ENCODE measurements at places on chromosomes 2 and 18. TPM values are rescaled to one million over a fixed set of nuclear protein-coding genes. Genes with fewer than 3 reads are reported as not detected.

DNA sequence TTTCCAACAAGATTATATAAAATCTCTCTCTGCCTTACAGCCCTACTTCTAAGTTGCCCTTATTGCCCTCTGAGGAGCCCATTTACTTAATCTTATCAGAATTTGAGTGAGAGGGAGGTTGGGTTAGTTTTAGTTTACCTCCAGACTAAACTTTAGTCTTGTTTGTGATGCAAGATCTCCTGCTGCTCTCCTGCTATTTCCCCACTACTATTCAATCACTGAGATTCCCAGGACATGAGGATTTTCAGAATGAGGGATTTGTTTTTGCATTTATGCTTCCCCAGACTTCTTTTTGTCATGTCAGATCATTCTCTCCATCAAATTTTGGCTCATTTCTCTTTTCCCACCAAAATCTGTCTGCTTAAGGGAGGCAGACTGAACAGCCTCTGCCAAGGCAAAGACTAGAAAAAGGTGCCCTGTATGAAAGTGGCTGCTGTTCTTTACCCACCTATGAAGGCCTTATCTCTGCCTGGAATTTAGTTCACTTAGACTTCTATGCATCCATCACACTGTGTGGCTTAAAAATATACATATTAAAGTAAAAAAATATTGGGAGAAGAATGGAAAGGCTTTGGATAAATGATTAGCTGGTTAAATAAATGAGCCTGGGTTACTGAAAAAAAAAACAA is 401.3 kb downstream of the PID1 start:
- no peak for DNase-seq

GRCh38 chr18:65363911-65364632 is 386.7 kb upstream of the CDH7 start:
- no peak for DNase-seq

DNA sequence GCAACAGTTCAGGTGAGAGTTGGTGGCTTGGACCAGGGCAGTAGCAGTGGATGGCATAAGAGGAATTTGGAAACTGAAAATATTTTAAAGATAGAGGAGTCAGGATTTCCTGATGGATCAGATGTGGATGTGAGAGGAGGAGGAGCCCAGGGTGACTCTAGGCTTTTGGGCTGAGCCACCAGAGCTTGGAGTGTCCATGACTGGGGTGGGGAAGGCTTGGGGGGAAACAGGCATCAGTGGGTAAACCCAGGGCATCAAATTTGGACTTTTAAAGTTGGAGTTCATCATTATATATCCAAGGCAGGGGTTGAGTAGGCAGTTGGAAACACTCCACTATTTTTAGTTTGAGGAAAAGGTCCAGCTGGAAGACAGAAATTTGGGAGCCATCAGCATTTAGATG is 27.3 kb upstream of the ASB18 start:
- DNase-seq = no peak

DNA sequence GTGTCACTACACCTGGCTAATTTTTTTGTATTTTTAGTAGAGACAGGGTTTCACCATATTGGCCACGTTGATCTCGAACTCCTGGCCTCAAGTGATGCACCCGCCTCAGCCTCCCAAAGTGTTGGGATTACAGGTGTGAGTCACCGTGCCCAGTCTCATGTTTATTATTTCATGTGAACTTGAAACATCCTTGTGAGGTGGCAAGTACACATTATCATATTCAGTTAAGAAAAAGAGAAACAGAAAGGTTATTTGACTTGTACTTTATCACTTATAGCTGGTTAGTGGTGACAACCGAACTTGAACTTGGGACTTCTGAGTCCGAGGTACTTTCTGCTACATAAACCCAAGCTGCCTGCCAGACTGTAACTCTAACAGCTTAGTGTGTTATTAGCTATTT is 24.4 kb downstream of the ABHD3 start:
- no peak for DNase-seq

GRCh38 chr2:152420936-152421335 is 86.0 kb downstream of the FMNL2 start:
- no peak for DNase-seq

- DNase-seq = no peak
Measured at GRCh38 chr2:85178980-85179411, 45.8 kb downstream of the TCF7L1 start.

DNA sequence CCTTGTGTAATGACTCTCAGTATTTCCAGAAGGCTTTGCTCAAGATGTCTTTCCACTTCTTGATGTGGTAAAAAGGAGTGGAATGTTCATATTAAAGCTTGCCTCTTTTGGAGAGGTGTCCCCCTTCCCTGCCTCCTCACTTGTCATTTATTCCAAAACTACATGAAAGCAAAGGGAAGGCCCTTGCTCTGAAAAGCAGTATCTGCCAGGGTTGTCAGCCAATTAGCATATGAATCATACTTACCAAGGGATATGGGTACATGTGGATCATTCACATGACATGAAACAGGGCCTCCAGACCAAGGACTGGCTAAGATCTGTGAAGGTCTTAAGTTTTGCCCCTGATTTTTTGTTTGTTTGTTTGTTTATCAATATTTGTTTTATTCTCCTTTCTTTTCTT is 31.3 kb downstream of the ANXA4 start:
- no peak for DNase-seq

The SH3BP4 gene
- 18.0 TPM for total RNA-seq

DNA sequence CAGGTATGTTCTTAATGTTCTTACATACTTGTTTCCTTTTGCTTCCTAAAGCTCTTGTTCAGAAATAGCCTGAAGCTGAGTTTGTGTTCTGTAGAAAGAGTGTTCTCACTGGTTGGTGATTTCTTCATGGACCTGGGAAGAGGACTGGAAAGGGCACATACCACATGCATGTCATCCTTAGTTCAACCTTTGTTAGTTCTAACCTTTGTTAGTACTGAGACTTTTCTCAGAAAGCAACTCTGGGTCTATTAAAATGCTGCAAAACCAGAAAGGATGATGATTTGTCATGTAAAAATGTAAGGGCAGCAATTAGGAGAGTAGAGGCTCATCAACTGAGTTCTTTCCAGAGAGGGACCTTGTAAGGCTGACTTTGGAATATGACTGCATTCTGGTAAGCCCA is 2.5 kb upstream of the FAP start:
- no peak for DNase-seq

DNA sequence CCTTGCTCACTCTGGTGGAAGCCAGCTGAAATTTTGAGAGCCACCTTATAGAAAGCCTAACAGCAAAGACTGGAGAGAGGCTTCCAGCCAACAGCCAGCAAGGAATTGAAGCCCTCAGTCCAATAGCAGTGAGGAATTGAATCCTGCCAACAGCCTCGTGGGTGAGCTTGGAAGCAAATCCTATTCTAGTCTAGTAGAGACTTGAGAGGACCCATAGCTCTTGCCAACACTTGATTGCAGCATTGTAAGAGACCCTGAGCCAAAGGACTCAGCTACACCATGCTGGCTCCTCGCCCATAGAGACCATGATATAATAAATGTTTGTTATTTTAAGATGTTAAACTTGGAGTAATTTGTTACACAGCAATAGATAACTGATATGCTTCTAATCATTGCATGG is 403.0 kb upstream of the TNP1 start:
- no peak for DNase-seq

GRCh38 chr2:28178946-28179345 is 213.7 kb upstream of the FOSL2 start:
- DNase-seq = no peak

Data from mucosa of descending colon (tissue), 3 donors.